Stimulated activated CD8-positive, alpha-beta memory T cell treated with anti-CD3 and anti-CD28 coated beads, Interleukin-15, amount 100 ng/mL, for 4 hours (primary cell): ENCODE measurements at places on chromosomes 7 and 10.

- DNase-seq: no peak
Measured at GRCh38 chr7:70893971-70894715, 237.8 kb upstream of the GALNT17 start.

DNA sequence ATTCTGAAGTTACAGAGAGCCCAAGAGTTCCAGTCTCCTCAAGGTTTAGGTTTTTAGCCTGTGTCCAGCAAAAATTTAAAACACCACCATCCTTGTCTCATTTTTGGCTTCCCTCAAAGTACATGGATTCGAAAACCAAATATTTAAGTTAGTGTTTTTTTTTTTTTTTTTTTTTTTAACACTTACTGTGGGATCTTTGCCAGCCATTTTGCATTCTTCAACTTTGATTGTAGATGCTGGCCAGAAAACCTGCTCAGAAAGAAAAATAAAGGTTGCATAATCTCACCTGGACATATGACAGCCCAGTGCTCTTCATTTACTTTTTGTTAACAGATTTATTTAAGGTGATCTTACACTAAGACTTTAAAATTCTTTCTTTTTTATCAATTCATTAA is 91.6 kb downstream of the SEMA3C start:
- no peak for DNase-seq

DNA sequence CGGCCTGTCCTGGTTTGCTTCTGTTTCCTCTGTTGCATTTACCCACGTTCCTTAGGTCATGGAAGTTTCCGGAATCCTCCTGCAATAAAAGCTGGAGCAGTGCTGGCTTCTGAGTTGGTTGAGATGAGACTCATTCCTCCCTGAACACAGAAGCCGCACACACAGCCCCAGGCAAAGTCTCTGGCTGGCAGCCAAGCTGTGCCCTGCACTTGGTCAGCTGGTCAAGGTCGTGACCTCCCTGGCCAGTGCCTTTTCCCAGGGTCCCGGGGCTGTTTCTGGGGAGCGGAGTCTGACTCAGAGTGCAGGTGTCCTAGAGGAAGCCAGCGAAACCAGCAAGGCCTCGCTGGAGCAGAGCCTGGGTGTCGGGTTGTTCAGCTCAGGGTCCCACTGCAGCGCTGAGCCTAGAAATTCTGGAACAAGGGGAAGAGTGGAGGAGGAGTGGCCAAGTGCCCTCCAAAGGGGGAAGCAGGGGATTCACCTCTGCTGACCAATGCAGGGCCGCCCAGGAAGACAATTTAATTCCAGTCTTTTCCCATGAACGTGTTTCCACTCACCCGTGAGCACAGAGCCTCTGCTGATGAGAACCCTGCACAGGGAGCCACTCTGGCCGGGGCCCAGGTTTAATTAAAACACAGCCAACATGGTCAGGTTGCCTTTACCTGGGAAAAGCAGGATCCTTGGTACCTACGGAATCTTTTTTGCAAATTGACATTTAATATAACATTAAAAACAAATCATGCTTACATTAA is 245.5 kb upstream of the PPP2R2D start:
- DNase-seq: no peak

- DNase-seq: no peak
Measured at GRCh38 chr10:108443636-108444035, 1279.1 kb upstream of the SORCS1 start.

GRCh38 chr7:88545663-88546062 is 213.8 kb upstream of the ZNF804B start:
- DNase-seq: no peak

DNA sequence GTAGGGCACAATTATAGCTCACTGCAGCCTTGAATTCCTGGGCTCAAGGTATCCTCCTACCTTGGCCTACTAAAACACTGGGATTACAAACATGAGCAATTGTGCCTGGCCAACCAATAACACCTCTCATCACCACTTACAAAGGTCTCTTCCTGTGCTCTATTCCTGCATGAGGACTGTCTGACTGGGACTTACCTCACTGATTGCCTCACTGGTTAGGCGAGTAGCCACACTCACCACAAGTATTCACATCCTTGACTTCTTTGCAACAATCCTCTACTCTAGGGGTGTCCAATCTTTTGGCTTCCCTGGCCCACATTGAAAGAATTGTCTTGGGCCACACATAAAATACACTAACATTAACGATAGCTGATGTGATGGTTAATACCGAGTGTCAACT is 22.6 kb upstream of the PDIA4 start:
- DNase-seq: no peak

GRCh38 chr10:17375936-17376584 is 78.3 kb downstream of the ST8SIA6 start:
- no peak for DNase-seq
